ENCODE measurements at places on chromosomes 6 and 20.

DNA sequence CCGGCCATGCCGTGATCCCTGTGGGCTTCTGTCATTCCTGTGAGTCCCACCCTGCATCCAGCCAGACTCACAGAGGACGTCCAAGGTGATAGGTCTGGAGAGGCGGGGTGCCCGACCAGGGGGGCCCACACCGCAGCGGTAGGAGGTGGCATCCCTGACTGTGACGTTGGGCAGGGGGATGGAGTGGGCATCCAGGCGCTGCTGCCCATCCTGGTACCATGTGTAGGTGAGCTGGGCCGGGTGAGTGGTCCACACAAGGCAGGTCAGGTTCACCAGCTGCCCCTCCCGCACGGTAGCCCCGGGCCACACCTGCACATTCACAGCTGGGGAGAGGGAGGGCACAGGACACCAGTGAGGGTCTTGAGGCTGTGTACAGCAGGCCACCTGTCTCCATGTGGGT lies 11.6 kb upstream of the ADAM33 start:
- DNase-seq: no peak

DNA sequence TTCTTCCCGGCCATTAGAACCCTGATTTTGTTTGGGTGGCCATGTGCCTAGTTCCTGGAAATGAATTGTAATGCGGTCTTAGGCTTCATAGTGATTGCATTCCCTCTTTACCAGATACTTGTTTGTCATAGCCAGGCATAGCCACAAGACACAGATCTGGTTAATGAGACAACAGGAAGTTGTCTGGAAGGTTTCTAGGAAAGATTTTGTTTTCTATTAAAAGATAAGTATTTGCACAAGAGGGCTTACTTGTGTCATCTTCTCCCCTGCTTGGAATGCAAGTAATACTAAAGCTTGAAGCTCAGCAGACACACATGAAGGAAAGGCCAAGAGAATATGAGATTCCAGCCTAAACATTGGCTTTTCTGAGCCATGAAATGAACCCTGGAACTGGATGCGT lies 12.9 kb downstream of the FARS2 start:
- DNase-seq: no peak

DNA sequence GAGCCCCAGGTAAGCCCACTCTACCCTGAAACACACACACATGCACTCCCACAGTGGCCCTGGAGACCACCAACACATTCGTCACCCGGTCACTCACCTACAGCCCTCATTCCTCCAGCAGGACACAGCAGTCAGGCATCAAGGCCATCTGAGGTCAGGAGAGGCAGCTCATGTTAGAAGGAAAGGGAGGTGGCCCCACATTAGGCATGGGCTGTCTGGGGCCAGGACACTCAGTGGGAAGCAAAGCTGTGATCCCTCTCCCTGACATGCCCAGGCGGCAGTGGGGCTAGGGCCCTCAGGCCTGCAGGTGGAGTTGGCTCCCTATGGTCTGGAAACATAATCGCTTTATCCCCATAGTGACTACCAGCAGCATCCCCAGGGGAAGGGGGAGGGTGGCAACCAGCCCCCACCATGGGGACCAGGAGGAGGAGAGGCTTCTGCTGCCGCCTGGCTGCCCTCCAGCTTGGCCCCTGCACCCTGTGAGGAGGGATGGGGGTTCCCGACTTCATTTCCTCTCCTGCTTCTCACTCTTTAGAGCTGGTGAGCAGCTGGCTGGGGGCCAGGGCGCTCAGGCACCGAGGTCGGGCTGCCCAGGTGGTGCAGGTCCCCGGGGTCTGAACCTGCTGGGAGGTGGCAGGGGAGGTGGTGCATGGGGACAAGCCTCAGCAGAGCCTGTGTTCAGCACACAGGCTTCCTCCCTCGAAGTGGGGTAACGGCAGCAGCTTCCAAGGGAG lies 76.6 kb upstream of the CST7 start:
- no peak for DNase-seq

- DNase-seq: no peak
Observed at GRCh38 chr6:31572041-31572911, at the start of gene LTA. Gene LTA (plus strand): TSS chr6:31572289. CDS start chr6:31572743, 454 bp downstream.

DNA sequence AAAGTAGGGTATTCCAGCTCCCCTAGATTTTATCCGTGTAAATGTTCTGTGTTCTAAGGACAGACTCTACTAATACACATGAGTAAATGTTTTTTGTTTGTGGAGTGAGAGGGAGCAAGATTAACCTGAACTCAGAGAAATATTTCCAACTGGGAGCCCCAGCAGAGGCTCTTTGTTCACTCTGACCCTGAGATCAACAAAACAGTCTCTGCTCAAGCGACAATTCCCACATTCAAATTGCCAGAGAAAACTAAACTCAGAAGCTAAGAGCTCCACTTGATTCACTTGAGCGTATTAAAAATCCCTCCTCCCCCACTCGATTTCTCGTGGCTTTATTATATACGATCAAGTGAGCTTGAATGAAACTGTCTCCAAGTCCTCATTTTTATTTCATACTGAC lies 413.9 kb upstream of the JARID2 start:
- no peak for DNase-seq

DNA sequence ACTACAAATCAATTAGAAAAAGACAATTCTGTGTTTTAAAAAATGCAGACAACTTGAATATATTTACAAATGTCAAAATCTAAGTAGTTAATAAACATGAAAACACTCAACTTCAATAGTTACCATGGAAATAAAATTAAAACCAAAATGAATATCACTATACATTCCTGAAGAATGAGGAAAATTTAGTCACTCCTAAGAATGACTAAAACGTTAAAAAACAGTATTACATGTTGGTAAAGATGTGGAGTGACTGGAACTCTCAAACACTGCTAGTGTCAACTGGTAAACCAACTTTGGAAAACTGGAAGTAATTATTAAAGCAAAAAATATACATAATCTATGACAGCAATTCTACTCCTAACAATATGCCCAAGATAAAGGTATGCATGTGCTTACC lies 36.3 kb downstream of the AHI1 start:
- no peak for DNase-seq

- no peak for DNase-seq
Observed at GRCh38 chr20:1383623-1384404, 9.0 kb downstream of the FKBP1A start.
